CD4-positive, alpha-beta T cell treated with Interleukin-10 for 1 hour (primary cell): ENCODE measurements at places on chromosomes 6 and 20.

DNA sequence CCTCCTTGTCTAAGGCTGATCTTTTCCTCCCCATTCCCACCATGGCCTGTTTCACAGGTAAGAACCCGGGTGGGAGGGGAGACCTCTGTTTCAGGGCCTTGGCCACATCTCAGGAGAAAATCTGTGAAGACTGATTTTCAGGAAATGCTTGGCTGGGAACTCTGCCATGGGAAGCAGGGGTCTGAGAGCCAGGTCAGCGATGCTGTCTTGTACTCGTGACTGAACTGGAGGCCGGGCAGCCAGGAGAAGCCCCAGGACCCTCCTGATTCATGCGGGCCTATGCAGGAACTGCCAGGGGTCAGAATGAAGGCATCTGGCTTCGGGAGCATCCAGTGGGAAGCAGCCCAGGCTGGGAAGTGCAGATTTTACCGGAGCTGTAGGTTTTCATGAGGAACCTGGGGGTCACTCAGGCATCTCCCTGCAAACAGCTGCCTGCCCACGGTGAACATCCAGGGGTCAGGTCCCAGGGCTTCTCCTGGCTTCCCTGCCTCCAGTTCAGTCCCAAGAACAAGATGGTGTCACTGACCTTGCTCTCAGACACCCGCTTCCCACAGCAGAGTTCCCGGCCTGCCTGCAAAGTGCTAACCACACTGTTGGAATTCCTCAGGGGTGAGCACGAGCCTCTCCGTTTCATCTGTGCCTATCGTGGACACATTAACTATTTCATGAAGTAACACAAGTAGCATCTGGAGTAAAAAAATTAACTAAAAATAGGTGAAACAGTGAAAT lies 90.2 kb upstream of the SULF2 start:
- no peak for DNase-seq

- DNase-seq: peak; percentile 26
These were observed 58.2 kb upstream of the IL20RA start for GRCh38 chr6:137102851-137103492.

DNA sequence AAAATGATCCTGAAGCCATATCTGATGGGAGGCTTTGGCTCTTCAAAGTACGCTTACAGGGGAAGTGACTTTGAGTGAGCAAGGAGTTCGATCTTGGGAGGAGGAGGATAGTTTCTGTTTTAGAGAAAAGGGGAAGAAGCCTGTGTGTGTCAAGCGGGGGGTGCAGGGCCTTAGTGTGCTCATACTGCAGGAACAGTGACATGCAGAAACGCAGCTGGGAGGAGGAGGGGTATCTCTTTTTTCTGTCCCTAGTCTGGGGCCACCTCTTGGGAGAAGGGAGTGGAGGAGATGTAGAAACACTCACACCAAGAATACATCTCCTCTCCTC lies 19.8 kb downstream of the SIRPD start:
- DNase-seq: peak; percentile 14

DNA sequence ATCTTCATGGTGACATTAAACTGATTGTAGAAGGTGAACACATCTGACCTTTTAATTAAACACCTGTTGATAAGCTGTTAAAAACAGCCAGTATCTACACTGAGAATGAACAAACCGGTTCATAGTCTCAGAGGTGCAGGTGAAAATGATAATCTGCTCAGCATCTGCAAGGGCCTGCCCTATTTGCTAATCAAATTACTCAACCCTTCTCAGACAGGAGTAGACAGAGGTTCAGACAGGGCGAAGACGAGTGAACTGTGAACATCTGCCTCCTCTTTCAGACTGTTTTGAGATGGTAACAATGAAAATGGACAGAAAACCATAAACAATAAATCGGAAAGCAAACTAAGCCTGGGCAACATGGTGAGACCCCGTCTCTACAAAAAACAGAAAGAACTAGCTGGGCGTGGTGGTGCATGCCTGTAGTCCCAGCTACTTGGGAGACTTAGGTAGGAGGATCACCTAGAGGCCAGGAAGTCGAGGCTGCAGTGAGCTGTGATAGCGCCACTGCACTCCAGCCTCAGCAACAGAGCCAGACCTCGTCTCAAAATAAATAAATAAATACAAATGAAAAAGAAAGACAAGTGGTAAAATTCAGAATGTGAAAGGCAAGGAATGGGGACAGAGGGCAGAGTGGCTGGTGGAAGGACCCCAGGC lies 55.9 kb downstream of the NINL start:
- DNase-seq: no peak

- DNase-seq: no peak
These were observed 1.0 kb downstream of the SIM1 start for GRCh38 chr6:100463630-100464161.

GRCh38 chr20:10856237-10857015 lies 182.6 kb upstream of the JAG1 start:
- DNase-seq: no peak

- no peak for DNase-seq
These were observed 596.8 kb upstream of the JAG1 start for GRCh38 chr20:11270566-11270965.

DNA sequence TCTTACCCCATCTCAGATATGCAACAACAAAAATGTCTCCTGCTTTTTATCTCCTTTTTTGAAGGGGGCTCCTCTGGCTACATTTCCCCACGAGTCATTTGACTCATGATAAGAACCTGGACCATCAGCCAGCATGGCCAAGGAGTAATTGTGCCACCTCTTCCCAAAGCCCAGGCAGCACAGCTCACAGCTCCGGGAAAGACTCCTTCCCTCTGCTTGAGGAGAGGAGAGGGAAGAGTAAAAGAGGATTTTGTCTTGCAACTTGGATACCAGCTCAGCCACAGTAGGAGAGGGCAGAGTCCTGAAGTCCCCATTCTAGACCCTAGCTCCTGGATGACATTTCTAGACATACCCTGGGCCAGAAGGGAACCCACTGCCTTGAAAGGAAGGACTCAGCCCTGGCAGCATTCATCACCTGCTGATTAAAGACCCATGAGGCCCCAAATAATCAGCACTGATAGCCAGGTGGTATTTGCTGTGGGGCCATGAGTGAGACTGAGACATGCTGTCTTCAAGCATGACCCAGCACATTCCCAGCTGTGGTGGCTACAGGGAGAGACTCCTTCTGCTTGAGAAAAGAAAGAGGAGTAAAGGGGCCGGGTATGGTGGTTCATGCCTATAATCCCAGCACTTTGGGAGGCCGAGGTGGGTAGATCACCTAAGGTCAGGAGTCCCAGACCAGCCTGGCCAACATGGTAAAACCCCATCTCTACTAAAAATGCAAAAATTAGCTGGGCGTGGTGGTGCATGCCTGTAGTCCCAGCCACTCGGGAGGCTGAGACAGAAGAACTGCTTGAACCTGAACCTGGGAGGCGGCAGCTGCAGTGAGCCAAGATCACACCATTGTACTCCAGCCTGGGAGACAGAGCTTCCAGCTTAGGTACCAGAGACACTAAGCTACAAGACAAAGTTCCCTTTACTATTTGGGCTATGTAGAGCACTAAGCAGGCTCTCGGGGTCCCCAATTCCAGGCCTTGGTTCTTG lies 28.1 kb downstream of the NCOA6 start:
- DNase-seq: no peak

GRCh38 chr6:79928478-79928998 lies 18.8 kb downstream of the ELOVL4 start:
- DNase-seq: no peak

DNA sequence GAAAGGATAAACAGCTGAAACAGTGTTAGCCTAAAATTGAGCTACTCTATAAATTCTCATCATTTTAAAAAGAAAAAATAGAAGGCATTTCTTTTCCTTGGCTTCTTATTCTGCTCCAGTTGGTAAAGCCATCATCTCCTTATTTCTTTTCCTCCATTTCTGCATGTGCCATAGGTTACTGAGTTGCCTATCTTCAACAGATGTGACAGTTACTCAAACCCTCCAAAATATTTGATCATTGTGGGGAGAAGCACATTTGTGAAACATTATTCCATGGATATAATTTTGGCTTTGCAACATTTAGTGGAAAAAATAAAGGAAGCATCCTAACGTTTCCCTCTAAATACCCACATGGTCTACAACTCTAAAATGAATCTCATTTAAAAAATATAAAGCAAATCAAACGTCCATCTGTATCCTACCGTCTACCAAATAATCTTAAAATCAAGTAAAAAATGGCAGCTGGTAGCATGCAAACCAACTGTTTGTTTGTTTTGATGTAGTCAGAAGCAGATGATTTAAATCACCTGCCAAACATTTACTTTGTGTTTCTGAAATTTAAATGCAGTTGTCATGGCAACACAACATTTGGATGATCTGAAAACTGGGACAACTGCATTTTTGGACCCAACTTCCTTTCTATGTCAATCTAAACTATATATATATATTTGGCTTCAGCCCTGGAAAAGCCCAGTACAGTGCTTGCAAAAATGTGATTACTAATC lies 16.8 kb upstream of the SNX9 start:
- DNase-seq: no peak

GRCh38 chr6:27157459-27158315 lies 89.8 kb upstream of the PRSS16 start:
- peak; percentile 90 for DNase-seq

DNA sequence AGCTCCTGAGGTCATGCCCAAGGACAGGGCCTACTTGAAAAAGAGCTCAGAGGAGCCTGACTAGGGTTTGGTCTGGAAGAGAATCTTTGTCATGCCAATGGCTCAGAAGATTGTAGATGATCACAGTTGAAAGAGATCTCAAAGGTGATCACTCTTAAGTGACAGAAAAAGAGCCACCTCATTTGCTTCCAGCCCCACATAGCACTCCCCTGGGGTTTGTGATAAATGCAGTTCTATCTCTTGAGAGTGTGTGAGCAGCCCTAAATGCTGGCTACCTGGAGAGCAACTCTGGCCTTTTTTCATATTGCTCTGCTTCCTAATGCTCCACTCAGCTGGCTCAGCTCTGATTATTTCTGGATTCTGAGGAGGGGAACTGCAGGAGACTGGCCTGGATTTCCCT lies 39.3 kb downstream of the KLHL32 start:
- no peak for DNase-seq

DNA sequence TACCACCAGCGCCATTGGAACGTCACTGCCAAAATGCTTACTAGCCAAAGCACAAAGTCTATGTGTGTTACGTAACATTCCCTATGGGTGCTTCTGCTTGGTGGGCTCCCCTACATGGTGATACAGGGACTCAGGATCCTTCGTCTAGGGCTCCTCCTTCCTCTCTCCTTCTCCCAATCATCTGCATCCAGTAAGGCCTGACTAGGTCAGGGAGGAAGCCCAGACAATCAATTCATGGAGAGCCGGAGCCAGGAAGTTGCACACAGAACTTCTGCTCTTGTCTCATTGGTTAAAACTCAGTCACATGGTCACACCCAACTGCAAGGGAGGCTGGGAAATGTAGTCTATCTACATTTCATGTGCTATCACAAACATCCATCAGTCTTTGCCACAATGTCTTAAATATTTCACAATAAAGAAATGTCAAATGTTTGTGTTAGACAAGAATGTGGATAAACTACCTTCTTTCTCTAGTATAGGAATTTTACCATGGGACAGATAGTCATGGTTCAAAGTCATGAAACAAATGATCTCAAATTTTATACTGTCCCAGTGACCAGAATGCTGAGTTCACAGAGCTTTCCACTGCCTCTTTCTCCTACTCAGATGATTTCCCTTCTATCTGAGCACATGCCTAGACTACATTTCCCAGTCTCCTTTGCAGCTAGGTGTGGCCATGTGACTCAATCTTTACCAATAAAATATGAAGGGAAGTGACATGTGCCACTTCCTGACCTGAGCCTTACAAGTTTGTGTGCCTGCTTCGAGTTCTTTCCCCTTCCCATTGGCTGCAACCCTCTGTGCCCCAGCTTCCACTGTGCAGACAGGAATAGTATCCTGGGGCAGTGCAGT lies 9.3 kb upstream of the KCNK15 start:
- peak; percentile 58 for DNase-seq

DNA sequence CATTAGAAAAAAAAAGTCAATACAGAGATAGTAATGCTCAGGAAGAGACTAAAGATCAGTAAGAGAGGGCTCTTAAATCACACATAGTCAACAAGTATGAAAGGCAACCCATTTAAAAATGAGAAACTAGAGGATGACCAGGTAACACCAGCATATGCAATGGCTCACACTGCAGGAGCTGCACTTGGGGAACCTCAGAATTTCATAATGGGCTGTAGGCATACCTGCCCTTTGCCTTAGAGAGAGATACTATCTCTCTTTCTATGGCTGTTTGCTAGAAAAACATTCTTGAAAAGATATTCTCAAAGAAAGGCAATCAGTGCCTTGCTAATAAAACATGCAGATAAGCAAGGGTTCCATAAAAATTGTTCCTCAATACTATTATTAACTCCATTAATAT lies 33.2 kb downstream of the HMGCLL1 start:
- DNase-seq: no peak

DNA sequence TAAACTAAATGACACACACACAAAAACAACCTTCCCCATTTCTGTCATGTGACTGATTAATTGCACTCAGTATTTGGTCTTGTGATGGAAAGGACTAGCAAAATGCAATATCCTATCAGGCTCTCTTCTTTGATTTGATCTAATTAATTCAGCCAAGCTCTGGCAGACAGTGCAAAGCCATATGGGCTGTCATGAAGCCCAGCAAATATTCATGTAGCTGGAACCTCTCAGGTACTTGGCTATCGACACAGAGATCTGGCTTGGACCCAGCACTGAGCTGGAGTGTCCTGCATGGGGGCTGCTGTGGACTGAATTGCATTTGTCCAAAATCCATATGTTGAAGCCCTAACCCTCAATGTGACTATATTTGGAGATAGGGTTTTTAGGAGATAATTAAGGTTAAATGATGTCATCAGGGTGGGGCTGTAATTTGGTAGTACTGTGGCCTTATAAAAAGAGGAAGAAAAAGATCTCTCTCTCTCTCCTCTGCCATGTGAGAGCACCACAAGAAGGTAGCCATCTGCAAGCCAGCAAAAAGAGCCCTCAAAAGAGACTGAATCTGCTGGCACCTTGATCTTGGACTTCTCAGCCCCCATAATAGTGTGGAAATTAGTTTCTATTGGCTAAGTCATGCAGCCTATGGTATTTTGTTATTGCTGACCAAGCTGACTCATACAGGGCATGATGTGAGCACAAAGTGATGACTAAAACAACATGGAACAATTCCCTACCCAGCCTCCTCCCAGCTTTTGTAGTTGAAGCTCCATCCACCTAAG lies 77.1 kb downstream of the STMND1 start:
- no peak for DNase-seq

GRCh38 chr6:169960003-169960344 lies 208.6 kb downstream of the ERMARD start:
- DNase-seq: no peak

- no peak for DNase-seq
These were observed 2.5 kb downstream of the RPL10A start for GRCh38 chr6:35470663-35471120.

GRCh38 chr6:105890521-105891244 lies 195.5 kb upstream of the PRDM1 start:
- DNase-seq: no peak

- no peak for DNase-seq
These were observed 23.1 kb upstream of the FBXO9 start for GRCh38 chr6:53042112-53042511.

- DNase-seq: no peak
These were observed 134.0 kb downstream of the PDE7B start for GRCh38 chr6:135985471-135985870.

- no peak for DNase-seq
These were observed 59.5 kb upstream of the GGTLC1 start for GRCh38 chr20:24048024-24048611.
